ENCODE measurements at places on chromosomes 5 and 9. TPM values are rescaled to one million over a fixed set of nuclear protein-coding genes. Genes with fewer than 3 reads are reported as not detected.

Gene ANKH
- total RNA-seq, result 38.6 TPM

Gene UGT3A1
- not detected for total RNA-seq

Gene LCN2
- total RNA-seq, result not detected

Gene NR5A1
- not detected for total RNA-seq

DNA sequence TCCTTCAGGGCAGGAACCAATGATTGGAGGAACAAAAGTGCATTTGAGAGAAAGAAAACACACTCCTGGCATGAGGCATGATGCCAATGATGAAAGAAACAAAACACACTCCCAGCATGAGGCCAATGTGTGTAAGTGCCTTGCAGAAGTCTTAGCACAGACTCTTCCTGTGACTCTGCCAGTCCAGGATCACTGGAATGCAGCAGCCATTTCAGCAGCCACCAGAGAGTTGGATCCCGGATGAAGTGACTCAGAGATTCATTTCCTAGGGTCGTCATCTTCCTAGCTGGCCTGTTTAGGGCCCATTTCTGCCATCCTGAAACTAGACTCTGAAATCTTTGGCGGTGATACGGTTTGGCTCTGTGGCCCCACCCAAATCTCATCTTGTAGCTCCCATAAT, 212.5 kb downstream of the CFAP90 start:
- DNase-seq, result peak; percentile 89

DNA sequence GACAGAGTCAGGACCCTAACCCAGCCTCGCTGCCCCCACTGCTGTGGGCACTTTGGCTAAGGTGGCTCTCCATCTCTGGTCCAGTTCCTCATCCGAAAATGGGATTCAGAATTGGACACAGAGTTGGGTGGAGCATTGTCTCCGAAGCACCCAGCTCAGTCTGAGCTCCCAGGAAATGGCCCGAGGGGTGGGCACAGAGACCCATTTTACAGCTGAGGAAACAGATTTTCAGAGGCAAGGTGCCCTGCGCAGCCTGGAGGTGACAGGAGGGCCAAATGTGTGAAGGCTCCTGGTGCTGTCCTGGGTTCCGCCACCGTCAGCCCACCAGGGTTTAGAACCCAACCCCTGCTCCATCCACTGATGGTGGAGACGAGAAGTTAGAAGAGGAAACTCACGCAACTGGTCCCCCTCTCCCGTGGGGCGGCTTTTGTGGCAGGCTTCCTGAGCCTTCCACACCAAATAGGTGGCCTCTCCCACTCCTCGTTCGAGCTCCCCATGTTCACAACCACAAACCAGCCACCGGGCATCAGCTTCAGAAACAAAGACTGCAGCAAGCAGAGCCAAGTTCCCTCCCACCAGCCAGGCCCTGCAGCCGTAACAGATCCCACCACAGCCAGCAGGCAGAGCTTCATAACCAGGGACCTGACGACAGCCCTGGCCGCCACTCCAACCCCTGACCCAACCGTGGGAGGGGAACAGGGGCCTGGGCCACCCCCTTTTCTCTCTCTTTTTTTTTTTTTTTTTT, 90.9 kb upstream of the LMX1B start:
- DNase-seq, result no peak

DNA sequence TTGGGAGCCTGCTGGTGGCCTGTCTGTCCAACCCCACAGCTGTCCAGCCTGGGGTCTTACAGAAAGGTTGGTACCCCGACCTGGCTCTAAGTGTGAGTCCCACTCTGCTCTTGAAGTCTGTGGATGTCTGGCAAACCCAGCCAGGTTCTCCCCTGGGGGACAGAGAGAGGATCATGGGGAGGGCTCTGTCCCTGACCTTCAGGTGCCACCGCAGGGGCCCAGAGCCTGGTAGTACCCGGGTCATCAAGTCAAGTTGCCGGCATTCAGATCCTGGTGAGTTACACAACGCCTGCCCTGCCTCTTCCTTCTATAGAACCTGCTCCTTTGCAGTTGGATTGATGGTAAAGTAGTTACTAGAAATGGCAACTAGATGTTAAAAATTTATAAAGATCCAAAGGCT, 66.7 kb downstream of the ADAMTS2 start:
- DNase-seq, result no peak

Data from HT1080 (cell line).